ENCODE measurements at places on chromosomes 6 and 20.

GRCh38 chr6:39084506-39084905 lies 30.5 kb downstream of the SAYSD1 start:
- no peak for DNase-seq

GRCh38 chr6:18383441-18383840 lies 3.7 kb upstream of the RNF144B start:
- DNase-seq, result no peak

GRCh38 chr6:21560249-21560648 lies 33.3 kb upstream of the SOX4 start:
- no peak for DNase-seq

DNA sequence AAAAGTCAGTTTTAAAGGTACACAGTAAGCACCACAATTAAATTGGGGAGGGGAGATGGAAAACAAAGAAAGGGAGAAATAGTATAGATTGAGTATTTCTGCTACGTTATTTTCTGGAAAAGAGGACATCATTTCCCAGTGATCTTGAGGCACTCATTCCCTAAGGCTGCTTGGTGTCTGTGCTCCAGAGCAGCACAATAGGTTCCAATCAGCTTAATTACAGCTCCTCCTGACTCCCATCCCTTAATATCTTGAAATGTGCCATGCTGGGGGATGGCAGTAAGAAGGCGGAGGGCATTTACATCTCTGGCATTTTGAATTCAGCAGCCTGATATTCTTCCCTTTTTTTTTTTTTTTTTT lies 39.5 kb upstream of the BEND3 start:
- no peak for DNase-seq

DNA sequence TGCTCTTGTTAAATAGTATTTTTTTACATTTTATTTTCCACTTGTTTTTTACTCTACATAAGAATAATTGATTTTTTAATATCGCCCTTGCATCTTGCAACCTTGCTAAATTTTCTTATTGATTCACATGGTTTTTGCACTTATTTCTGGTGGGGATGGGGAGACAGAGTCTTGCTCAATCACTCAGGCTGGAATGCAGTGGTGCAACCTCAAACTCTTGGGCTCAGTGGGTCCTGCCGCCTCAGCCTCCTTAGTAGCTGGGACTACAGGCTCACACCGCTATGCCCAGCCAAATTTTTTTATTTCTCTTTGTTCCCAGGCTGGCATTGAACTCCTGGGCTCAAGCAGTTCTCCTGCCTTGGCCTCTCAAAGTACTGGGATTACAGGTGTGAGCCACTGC lies 30.3 kb downstream of the LIN28B start:
- DNase-seq, result no peak

GRCh38 chr6:79042088-79042798 lies 35.8 kb downstream of the PHIP start:
- DNase-seq, result no peak

DNA sequence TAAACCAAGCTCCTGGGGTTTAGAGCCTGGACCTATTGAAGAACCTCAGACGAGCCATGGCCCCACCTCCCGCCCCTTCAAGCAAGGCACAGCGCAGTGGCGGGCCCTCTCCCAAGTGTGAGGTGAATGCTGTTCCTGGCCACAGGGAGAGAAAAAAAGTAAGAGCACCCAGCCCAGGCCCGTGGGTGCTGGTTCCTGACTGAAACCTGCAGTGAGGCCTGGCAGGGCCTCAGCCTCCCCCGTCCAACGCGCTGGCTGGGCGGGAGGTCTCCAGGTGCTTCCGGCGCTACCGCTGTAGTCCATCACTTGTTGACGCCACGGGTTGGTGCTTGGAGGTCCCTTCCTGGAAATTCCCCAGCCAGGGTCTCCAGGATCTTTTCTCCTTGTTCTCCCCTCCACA lies 5.5 kb upstream of the FAM83C start:
- DNase-seq, result no peak

DNA sequence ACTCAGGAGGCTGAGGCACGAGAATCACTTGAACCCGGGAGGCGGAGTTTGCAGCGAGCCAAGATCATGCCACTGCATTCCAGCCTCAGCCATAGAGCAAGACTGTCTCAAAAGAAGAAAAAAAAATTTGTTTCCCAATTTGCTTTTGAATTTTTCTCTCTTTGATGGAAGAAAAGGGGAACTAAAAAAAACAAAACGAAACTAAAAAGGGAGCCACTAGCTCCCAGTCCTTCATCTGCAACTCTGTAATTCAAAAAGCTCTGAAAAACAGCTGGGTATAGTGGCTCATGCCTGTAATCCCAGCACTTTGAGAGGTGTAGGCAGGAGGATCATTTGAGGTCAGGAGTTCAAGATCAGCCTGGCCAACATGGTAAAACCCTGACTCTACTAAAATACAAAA lies 9.5 kb downstream of the OVOL2 start:
- no peak for DNase-seq

GRCh38 chr6:72975352-72975752 lies 249.9 kb downstream of the KHDC1L start:
- DNase-seq, result peak; percentile 65

DNA sequence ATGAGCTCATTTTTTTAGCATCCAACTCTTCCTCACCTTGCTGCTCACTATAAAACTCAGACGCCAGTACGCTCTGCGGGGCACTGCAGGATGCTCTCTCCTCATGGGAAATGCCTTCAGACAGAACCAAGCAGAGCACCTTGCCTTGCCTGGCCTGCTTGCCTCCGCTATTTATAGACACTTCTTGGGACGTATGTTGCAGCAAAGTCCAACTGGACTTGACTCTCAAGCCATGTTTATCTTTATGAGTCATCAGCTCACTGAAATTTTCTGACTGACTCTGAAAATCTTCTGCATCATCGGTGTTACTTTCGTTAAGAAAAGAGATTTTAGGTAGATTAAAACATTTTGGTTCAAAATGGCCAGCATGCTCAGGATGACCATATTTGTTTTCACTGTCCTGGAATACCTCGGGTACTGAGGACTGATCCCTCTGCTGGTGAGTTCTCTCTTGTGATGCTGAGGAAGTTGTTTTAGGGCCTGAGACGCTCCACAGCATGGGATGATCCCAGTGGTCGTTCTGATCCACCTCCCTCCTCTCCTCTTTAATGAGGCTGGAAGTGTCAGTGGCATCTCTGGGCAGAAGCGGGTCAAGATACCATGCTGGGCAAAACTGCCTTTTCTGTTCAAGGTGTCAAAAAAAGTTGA lies 204.5 kb downstream of the KIF16B start:
- DNase-seq, result no peak

- DNase-seq, result peak; percentile 54
Measured at GRCh38 chr6:169386411-169387057, 132.9 kb upstream of the THBS2 start.

DNA sequence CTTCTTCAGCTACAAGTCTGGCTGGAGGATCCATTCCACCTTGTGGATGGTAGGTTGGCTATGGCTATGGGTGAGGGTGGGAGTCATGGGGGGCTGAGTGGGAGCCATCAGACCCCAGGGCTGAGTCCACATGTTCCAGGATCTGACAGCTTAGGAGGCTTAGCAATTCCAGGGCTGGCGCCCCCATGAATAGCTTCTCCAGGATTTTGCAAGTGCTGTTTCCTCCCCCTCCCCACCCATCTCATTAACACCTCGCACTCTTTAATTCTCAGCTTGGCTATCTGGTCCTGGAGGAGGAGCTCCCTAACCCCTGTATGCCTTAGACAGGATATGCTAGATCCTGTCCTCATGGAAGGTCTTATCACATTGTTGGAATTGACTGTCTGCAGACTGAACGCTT lies 39.0 kb upstream of the ANGPT4 start:
- DNase-seq, result no peak

- DNase-seq, result no peak
Measured at GRCh38 chr6:151536188-151536479, 42.3 kb downstream of the CCDC170 start.

DNA sequence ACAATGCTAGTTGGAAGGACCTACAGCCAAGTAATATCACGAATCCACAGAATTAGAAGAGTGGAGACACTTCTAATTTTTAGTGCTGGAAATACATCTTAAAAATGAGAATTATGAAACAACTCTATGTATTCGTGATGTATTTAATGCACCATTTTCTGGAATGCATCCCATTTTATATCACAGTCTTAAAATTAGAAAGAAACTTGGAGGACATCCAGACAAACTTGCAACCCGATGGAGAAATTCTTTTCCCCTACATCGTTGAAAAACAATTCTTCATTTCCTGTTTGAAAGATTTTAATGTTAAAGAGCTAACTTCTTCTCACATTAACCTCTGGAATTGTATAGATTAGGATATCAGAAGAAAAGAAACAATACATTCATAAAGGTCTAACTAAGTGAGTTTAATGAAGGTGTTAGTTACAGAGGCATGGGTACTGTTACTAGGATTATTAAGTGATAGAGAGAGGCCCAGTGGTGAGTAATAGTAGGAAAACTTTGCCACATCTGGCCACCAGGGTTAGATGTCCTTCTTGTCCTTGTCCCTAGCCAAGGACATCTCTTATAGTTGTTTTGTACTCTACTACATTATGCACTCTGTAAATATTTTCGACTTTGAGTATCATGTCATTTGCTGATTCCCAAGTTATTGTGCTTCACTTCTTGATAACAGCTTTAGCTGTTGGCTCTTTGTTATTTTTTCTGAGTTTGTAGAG lies 502.4 kb upstream of the PTCHD4 start:
- no peak for DNase-seq

GRCh38 chr20:34015401-34016335 lies 22.0 kb downstream of the RALY start:
- no peak for DNase-seq

DNA sequence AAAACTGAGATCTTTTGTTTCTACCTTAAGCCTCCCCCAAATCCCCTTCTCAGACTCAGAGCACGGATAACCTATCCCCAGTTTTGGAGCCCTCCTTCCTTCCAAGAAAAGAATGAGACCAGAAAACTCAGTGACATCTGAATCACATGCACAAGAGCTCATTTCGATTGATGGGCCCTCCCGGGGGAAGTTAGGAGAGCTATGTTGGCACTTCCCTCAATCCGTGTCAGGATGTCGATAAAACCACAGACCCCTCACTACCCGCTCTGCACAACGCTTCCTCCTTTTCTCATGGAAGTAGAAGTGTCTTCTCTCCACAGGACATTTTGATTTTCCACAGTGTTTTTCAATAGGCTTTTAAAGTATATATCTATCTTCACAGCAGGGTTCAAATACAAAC lies 332.4 kb downstream of the HACE1 start:
- no peak for DNase-seq

- DNase-seq, result no peak
Measured at GRCh38 chr6:134830194-134830593, 119.7 kb downstream of the ALDH8A1 start.

- no peak for DNase-seq
Measured at GRCh38 chr20:24987244-24987643, 5.3 kb downstream of the APMAP start.

- DNase-seq, result peak; percentile 59
Measured at GRCh38 chr6:52839124-52840055, 1.2 kb downstream of the GSTA5 start.

- no peak for DNase-seq
Measured at GRCh38 chr6:20747991-20748390, 213.7 kb downstream of the CDKAL1 start.

GRCh38 chr6:160810238-160810637 lies 108.2 kb downstream of the PLG start:
- DNase-seq, result no peak

DNA sequence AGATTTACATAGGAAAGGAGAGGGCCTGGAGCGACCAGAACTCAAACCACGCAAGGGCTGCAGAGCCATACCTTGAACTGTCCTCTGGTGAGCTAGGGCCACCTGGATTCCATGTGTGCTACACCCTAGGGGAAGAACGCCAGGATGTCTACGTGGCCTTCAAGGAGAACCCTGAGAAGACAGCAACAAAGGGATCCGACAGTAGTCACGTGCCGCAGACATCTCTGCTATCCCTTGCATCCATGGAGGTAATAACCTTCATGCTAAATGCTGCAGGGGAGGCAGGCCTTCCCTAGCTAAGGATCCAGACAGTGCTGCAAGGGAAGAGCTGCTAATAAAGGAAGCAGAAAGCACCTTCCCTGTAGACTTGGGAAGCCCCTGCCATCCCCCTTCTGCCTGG lies 52.9 kb downstream of the NOL4L start:
- no peak for DNase-seq

DNA sequence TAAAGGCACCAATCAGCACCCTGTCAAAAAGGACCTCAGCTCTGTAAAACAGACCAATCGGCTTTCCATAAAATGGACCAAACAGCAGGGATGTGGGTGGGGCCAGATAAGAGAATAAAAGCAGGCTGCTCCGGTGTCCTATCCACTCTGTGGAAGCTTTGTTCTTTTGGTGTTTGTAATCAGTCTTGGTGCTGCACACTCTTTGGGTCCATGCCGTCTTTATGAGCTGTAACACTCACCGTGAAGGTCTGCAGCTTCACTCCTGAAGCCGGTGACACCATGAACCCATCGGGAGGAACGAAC lies 7.3 kb upstream of the PXDC1 start:
- no peak for DNase-seq

- no peak for DNase-seq
Measured at GRCh38 chr20:35181731-35182130, 9.9 kb downstream of the PROCR start.

DNA sequence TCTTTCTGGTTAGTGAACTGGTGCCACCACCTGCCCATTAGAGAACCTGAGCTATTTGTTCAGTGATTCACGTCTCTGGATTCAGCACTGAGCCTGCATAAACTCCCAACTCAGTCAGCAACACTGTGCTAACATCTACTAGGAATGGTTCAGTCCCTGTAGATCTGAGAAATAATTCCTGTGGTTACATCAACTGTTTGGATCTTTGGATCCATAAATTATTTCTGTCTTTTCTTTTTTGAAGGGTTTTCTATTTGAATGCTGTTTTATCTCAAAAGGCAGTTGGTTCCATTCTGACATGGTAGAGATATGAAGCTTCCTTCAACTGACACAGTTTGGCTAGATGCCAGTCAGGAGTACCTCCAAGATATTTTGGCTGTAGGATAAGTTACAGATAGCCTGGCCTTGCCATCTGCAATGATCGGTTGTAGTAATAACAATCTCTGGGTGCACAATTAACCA lies 125.9 kb downstream of the TRMT11 start:
- no peak for DNase-seq

GRCh38 chr6:38184585-38185080 lies 365.1 kb downstream of the ZFAND3 start:
- DNase-seq, result no peak

GRCh38 chr6:114253431-114253830 lies 89.4 kb downstream of the HS3ST5 start:
- no peak for DNase-seq

GRCh38 chr6:110810896-110811586 lies 4.2 kb downstream of the CDK19 start:
- no peak for DNase-seq

DNA sequence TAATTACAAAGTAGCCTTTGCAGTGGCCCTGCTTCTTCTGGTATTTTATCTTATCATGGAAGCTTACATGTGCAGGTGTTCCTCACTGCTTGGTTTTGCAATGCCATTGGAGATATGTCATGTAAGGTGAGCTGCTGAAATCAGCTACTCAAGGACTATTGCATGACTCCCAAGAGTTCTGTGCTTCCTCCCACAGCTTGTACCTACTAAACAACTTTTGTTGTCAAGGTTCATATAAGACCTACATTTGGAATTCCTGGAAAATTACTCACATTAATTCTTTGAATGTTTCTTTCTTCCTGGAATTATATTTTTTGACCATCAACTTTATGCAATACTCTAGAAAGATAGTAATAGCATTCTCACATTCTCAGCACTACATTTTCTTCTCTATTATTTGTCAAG lies 427.5 kb upstream of the HSF2 start:
- DNase-seq, result no peak
